ENCODE measurements at places on chromosomes 1 and 21.

GRCh38 chr1:18323259-18323658, 157.5 kb upstream of the KLHDC7A start:
- no peak for DNase-seq

- peak; percentile 45 for DNase-seq
Measured at GRCh38 chr1:204130981-204131892, 20.6 kb downstream of the ETNK2 start.

- DNase-seq, result no peak
Measured at GRCh38 chr1:168623831-168624230, 47.4 kb downstream of the XCL1 start.

DNA sequence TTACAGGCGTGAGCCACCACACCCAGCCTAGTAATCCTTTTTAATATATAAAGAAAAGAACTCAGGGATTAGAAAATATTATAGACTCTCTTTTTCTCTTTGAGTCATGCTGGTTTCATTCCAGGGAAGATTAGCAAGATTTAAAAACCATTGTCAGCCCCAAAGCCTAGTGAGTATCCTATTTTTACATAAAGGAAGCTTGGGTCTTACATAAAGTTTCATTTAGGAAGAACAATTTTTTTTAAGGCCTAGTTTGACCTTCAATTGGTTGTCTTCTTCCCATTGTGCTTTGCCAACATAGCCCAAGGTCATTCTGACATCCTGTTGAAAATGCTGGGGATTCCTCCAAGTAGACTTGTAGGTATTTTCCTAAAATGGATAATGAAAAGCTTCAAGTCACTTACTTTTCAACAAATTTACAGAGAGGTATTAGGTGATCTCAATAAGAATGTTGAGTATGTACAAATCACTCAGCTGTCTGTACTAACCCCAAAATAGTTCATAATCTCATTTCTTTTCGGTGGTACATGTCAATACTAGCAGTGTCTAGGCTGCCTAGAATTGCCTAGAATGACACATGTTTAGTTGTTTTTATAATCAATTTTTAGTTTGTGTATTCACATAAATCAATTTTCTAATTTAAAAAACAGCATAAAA, 4.3 kb upstream of the KIF14 start:
- DNase-seq, result no peak

GRCh38 chr1:160465123-160465522, 57.9 kb downstream of the SLAMF6 start:
- DNase-seq, result no peak

DNA sequence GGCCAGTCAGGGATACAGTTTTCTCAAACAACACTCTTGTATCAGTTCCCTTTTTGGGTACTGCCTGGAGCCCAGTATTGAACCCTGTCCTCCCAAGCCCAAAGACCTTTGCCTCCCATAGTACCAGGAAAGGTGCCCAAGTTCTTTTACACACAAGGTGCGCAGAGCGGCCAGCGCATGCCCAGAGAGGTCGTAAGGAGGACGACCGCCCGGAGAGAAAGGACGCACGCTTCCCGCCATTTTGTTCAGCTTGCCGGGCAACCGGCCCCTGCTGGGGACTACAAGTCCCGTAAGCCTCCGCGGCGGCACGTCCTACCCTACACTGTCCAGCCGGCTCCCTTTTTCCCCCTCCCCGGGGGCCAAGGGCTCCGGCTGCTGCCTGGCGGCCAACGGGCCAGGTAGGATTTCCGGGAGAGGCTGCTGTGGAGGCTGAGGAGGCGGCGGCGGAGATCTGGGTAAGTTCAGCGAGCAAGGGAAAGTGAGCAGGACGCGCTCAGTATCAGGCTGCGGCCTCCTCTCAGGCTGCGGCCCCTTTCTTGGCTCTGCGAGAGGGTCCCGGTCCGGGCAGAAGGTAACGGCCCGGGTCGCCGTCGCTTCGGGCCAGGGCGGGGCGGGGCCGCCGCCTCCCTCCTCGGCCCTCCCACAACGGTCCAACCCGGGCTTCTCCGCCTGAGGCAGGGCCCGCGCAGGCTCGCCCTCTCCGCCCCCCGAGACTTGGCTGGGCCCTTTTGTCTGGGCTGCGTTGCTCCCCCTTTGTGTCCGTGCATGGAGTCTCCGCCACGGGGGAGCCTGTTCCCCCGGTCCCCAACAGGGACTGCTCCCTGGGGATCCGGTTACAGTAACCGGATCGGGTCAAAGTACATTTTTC, at the start of gene PHACTR4:
PHACTR4 (plus strand) TSS at position 370 of the 868 bp plus-strand sequence. CDS start 37,708 bp downstream, outside the sequence.
- peak; percentile 93 for DNase-seq

DNA sequence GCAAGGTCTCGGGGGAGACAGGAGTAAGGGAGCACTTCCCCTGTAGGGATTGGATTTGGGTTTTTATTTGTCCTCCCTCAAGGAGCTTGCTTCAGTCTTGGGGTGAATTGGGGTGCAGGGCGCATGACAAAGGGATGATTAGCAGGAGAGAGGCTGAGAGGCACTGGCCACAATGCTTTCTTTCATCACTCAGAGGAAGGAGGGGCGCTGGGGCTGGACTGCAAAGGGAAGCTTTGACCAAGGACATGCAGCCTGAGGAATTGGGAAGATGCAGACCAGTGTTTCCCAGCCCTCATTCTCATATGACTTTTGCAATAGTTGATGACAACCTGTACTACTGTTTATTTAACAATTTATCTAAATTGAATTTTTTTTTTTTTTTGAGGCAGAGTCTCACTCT, 34.1 kb upstream of the PDPN start:
- DNase-seq, result no peak

DNA sequence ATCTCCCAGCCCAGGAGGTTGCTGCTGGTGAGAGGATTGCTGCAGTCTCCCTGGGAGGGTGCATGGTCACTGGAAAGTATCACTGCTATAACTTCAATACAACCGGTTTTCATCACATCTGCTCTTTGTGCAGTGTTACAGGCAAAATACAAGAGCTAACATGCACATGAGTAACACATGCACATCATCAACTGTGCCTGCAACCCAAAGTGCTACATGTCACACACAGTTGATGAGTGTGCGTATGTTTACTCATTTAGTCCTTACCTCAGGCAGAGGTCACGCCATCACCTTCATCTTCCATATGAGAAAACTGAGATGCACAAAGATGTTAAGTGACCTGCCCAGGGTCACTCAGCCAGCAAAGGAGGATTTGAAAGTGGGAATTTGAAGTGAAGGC, 277.7 kb downstream of the FAM72C start:
- no peak for DNase-seq
